Skeletal muscle tissue (tissue), 5 donors: ENCODE measurements at places on chromosomes 7 and 10. TPM values are rescaled to one million over a fixed set of nuclear protein-coding genes. Genes with fewer than 3 reads are reported as not detected.

CBLL1 gene
- 18.3 TPM for total RNA-seq

LIPF gene
- not detected for total RNA-seq

MRPS17 gene
- 22.4 TPM for total RNA-seq

VWDE gene
- total RNA-seq = 0.52 TPM

LOXL4 gene
- 4.2 TPM for total RNA-seq
